ENCODE measurements at places on chromosomes 6 and 20.

GRCh38 chr6:31203345-31203979 is 33.0 kb upstream of the POU5F1 start:
- peak; percentile 24 for DNase-seq

DNA sequence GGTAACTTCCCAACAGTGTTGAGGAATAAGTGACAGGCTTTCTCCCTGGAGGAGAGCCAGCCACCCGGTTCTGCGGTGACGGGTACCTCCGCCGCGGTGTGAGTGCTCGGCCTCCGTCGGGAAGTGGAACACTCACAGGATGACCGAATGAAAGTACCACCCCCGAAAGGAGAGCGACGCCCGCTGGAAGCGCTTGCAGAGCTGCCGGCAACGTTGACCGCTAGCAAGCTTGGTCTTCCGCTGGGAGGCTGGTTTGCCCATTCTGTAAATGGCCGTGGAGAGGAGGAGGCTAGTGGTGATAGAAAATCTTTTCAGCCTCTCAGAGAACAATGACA is 614 bp upstream of the TMEM242 start:
- peak; percentile 2 for DNase-seq

GRCh38 chr20:42502591-42502990 is 687.1 kb downstream of the PTPRT start:
- DNase-seq: no peak

- DNase-seq: no peak
Measured at GRCh38 chr6:28867086-28867409, 56.7 kb downstream of the TRIM27 start.

- DNase-seq: no peak
Measured at GRCh38 chr20:1891263-1892118, 3.7 kb upstream of the SIRPA start.

- DNase-seq: no peak
Measured at GRCh38 chr20:40691566-40692239, 2.7 kb upstream of the MAFB start.

DNA sequence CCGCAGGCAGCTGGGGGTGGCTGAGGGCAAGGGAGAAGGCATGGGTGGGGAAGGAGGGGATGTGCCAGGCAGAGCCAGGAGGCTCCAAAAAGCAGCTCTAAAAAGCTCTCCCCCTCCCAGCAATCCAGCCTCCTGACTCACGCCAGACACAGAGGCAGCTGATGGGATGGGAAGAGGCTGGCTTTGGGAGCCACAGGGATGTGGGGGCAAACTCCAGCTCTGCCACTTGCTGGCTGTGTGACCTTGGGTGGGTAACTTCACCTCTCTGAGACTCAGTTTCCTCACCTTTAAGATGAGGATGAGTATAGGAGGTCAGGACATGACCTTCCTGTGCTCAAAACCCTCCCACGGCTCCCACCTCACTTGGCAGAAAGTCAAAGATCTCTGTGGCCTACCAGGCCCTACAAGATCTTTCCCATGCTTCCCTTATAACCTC is 148.9 kb downstream of the CEBPB start:
- no peak for DNase-seq

DNA sequence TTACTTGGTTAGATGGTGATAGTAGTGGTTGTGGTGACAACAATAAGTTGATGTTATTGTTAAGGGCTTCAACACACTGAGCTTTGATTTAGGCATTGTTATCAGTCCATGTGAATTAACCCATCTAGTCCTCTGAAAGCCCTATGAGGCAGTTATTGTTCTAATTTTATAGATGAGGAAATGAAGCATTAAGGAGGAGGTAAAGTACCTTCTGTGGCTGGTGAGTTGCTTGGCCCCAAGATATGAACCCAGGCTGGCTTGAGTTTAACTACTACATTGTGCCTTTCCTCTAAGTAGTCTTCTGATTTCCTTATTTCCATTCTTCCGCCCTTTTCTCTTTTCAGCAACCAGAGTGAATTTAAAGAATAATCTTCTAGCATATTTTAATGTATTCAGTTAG is 81.7 kb downstream of the QKI start:
- DNase-seq: no peak

GRCh38 chr20:36093025-36093803 is 61.3 kb upstream of the EPB41L1 start:
- DNase-seq: peak; percentile 58

GRCh38 chr20:47785854-47786764 is 828 bp upstream of the SULF2 start:
- no peak for DNase-seq

- peak; percentile 45 for DNase-seq
Measured at GRCh38 chr20:45095805-45096238, 5.1 kb downstream of the KCNS1 start.

DNA sequence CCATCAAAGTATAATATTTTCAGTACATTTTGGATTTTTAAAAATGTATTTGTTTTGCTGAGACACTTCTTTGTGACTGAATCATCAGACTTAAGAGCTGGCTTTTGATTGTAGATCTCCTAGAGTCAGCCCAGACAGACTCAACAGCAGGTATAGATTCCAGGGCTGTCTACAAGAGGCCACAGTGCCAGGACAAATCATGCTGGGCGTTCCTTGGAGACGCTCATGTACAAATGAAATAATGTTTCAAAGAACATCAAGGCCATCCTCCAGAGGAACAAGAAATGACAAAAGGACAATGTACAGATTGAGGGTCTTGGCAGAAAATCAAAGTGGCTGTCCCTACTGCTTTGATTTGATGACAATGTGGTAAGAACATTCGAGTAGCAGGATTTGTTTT is 369.3 kb downstream of the GRIK2 start:
- no peak for DNase-seq

- no peak for DNase-seq
Measured at GRCh38 chr20:32541323-32542258, 43.5 kb downstream of the NOL4L start.

GRCh38 chr20:26135325-26136110 is 438.9 kb upstream of the ZNF337 start:
- DNase-seq: no peak

- no peak for DNase-seq
Measured at GRCh38 chr6:37674161-37674560, 23.5 kb downstream of the MDGA1 start.

DNA sequence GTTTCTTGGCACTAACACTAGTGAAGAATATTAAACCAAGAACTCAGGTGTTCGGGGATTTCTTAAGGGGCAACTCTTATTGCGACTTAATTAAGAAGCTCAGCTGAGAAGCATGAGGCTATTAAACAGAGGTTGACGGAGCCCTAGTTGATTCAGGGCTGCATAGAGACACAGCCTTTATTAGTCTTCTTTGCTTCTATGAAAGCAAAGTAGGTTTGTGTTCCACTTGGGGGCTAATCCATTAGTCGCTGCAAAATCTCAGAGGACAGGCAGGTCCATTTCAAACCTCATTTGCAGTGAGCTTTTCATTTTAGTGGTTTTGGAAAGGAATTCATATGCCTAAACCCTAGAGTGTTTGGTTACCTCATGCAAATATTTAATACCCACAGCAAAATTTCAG is 506.6 kb upstream of the SULF2 start:
- no peak for DNase-seq

GRCh38 chr6:135703007-135703406 is 148.5 kb upstream of the PDE7B start:
- no peak for DNase-seq

GRCh38 chr6:15375638-15376290 is 129.9 kb downstream of the JARID2 start:
- no peak for DNase-seq

Measured in T-cell (primary cell).